ENCODE measurements at places on chromosomes 12 and 14.

DNA sequence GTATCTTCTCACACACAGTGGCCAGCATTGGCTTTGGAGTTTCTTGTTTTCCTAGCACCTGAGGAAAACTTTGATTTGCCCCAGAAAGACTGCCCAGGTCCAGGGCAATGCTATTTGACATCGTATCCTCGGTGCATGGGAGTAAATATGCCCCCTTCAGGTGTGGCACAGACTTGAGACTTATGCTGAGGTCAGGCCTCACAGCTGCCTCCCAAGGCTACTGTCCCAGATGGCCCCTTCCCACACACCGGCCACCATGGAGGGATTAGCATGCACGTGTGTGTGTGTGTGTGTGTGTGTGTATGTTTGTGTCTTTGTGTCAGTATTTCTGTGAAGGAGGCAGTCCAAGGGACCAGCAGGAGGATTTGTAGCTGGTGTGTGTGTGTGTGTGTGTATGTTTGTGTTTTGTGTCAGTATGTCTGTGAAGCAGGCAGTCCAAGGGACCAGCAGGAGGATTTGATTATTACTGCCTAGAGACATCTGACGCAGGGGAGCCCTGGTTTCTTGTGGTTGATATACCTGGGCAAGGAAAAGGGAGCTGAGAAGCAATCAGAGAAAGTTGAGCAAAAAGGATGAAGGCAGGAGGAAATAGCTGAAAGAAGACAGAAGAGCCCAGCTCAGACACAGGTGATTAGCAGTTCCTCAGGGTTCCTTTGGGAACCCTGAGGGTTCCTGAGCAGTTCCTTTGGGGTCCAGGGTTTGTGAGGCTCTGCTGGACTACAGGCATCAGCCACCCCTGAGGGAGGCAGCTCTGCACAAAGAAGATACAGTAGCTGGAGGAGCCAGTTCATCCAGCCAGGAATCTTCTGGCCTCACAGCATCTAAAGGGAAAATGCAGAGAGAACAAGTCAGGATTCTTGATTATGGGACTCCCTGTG, 42.2 kb downstream of the COX16 start:
- DNase-seq, result no peak

DNA sequence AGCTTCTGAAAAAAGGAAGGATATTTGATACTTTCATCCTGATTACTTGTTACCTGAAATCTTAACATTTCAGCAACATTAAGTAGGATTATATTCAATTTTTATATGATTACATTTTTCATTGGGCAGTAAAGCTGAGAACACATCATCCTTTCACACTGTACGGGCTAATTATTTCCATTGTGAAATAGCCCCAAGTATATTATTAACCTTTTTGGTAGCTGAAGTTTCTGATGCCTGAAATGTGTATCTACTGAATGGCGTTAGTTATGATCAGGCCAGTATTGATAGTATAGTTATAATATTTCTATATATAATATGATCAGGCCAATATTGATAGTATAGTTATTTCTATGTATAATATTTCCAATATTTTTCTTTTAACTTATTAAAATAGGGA, 10.1 kb downstream of the SPATS2 start:
- DNase-seq, result no peak

- no peak for DNase-seq
Measured at GRCh38 chr14:105064721-105065143, 498 bp downstream of the GPR132 start.

- DNase-seq, result no peak
Measured at GRCh38 chr12:68317047-68317667, 15.0 kb downstream of the MDM1 start.

Measured in GM04504 (cell line).